ENCODE measurements at places on chromosomes 7 and 10. TPM values are rescaled to one million over a fixed set of nuclear protein-coding genes. Genes with fewer than 3 reads are reported as not detected.

DNA sequence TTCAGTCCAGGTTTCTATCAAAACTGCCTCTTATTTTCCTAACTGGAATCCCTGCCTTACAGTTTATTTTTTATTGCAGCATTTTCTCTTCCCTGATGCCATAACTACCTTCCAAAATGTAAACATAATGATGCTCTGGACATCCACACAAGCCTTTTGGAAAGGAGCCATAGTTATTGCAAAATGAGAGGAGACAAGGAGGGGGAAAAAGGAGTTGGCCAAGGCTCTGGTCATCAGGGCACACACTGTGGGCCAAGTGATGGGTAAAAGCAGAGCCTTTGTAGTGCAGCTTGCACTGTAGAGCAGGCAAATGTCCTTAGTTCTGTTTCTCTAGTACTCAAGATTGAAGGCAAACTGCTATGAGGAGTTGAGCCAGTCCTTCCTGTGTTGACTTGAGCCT lies 289.3 kb upstream of the MTPN start:
- H3K36me3 ChIP-seq = peaks cover 3% of the 10 kb centered on the region
- no peaks in the 10 kb centered on the region for H3K27me3 ChIP-seq
- H3K4me1 ChIP-seq = no peaks in the 10 kb centered on the region
- DNase-seq = no peak

Gene NPFFR1
- polyA plus RNA-seq = not detected

DNA sequence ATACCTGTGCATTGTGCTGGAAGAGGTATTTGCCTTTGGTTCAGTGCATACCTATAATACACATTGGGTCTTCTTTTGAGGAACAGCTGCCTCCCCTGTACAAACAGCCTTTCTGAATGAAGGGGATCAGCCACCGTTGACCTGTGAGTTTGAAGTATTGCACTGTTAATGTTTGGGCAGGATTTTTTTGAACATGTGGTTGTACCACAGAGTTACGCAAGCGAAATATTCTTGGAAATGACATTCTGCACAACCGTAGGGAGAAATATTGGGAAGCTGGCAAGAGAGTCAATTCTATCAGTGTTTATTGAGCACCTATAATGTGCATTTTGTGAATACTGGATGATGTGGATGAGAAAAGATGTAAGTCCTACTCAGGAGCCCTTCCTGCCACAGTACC lies 270.6 kb downstream of the AUTS2 start:
- no peaks in the 10 kb centered on the region for H3K36me3 ChIP-seq
- H3K4me1 ChIP-seq = peaks cover 28% of the 10 kb centered on the region
- no peak overlapping the region for H3K27ac ChIP-seq
- H3K4me3 ChIP-seq = no peak overlapping the region
- no peak for DNase-seq

DNA sequence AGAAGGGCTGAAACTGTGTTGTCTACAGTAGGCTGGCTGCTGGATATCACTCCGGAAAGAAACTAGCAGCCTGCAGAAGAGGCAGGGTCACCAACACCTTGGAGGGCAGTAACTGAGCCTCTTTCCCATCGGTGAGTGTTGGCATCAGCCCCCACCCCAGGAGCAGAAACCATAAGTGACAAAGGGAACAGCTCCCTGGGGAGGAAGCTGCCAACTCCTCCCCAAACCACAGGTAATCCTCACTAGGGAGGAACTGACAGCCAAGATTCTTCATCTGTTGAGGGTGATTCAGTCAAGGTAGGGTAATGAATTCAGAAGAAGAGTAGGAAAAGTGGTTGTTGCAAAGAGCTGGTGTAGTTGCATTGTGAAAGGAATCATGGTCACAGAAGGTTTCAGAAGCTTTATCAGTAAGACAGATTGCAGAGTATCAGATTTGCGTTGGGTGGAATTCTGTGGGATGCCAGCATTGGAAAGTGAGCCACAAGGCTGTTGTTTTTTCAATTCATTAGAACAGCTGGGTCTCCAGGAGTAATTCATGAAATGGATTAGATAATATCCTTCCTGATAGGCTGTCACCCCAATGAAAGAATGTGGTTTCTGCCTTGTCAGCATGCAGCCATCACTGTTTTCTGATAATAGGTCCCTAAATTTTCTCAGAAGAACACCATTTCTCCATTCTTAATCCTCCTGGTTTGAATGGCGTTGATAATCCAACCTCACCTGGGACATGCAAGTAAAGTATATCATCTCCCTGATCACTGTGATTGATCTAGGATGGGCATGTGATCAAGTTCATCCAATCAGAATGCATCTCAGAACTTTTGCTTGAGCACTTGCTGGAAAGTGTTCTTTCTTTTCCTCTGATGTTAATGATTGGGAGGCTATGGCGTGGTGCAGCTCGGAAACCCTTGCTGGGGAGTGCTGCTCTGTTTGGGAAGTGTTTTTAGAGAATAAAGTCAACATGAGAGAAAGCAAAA lies 75.0 kb upstream of the CTBP2 start:
- H3K27ac ChIP-seq = no peak overlapping the region
- H3K36me3 ChIP-seq = peaks cover 6% of the 10 kb centered on the region
- no peak overlapping the region for H3K4me3 ChIP-seq
- peaks cover 13% of the 10 kb centered on the region for H3K27me3 ChIP-seq

- peaks cover 7% of the 10 kb centered on the region for H3K27me3 ChIP-seq
- H3K4me1 ChIP-seq = no peaks in the 10 kb centered on the region
- no peaks in the 10 kb centered on the region for H3K36me3 ChIP-seq
- H3K27ac ChIP-seq = no peak overlapping the region
Observed at GRCh38 chr7:121073463-121074099, 85.1 kb downstream of the CPED1 start.

DNA sequence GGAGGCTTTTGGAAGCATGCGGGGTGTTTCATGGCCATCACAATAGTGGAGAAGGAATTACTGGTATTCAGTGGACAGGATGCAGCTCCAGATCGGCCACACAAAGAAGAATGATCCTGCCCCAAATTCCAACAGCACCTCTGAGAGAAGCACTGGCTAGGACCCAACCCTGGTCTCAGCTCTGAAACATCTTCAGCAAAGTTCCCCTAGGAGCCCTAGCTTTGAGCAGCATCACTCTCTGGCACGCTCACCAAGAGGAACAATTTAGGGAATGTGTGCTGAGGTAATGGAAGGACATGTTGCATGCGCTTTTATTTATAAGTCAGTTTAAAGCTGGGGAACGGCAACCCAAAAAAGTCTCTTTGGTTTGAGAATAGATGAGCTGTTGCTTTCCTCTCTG lies 5.5 kb upstream of the OPN1SW start:
- peaks cover 8% of the 10 kb centered on the region for H3K36me3 ChIP-seq
- peaks cover 2% of the 10 kb centered on the region for H3K27me3 ChIP-seq
- H3K4me1 ChIP-seq = no peaks in the 10 kb centered on the region
- no peak for DNase-seq

Gene SFRP5
- polyA plus RNA-seq = not detected

- H3K36me3 ChIP-seq = no peaks in the 10 kb centered on the region
- no peak overlapping the region for H3K4me3 ChIP-seq
- H3K27me3 ChIP-seq = peaks cover 9% of the 10 kb centered on the region
- no peak overlapping the region for H3K27ac ChIP-seq
- no peaks in the 10 kb centered on the region for H3K4me1 ChIP-seq
Observed at GRCh38 chr10:15539262-15539661, 168.2 kb upstream of the FAM171A1 start.

DNA sequence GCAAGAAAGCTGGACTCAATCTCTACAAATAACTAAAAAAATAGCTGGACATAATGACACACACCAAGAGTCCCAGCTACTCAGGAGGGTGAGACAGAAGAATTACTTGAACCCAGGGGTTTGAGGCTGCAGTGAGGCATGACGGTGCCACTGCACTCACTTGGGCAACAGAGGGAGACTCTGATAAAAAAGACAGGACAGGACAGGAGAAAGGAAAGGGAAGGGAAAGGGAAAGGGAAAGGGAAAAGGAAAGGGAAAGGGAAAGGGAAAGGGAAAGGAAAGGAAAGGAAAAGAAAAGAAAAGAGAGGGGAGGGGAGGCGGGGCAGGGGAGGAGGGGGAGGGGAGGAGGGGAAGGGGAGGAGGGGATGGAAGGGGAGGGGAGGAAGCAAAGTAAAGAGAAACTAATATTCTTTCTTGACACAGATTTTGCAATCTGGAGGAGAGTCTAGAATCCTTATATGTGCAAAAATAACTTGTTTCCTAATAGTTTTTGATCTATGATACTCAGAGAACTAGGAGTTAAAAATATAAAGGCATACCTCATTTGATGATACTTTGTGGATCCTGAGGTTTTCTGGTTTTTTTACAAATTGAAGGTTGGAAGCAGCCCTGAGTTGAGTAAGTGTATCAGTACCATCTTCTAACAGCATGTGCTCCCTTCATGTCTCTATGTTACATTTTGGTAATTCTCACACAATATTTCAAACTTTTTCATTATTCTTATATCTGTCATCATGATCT lies 8.0 kb downstream of the SAR1A start:
- H3K27ac ChIP-seq = peak overlapping the region; percentile 90
- peak overlapping the region; percentile 78 for H3K4me3 ChIP-seq
- DNase-seq = no peak
- H3K36me3 ChIP-seq = peaks cover 33% of the 10 kb centered on the region

- H3K36me3 ChIP-seq = no peaks in the 10 kb centered on the region
- H3K27me3 ChIP-seq = peaks cover 8% of the 10 kb centered on the region
- no peak overlapping the region for H3K4me3 ChIP-seq
- no peak for DNase-seq
- no peaks in the 10 kb centered on the region for H3K4me1 ChIP-seq
Observed at GRCh38 chr7:50648570-50649169, 83.5 kb upstream of the DDC start.

- H3K27ac ChIP-seq = no peak overlapping the region
- no peaks in the 10 kb centered on the region for H3K36me3 ChIP-seq
- H3K4me1 ChIP-seq = no peaks in the 10 kb centered on the region
- DNase-seq = no peak
- no peak overlapping the region for H3K4me3 ChIP-seq
Observed at GRCh38 chr7:147980826-147981813, 609.4 kb upstream of the C7orf33 start.

DNA sequence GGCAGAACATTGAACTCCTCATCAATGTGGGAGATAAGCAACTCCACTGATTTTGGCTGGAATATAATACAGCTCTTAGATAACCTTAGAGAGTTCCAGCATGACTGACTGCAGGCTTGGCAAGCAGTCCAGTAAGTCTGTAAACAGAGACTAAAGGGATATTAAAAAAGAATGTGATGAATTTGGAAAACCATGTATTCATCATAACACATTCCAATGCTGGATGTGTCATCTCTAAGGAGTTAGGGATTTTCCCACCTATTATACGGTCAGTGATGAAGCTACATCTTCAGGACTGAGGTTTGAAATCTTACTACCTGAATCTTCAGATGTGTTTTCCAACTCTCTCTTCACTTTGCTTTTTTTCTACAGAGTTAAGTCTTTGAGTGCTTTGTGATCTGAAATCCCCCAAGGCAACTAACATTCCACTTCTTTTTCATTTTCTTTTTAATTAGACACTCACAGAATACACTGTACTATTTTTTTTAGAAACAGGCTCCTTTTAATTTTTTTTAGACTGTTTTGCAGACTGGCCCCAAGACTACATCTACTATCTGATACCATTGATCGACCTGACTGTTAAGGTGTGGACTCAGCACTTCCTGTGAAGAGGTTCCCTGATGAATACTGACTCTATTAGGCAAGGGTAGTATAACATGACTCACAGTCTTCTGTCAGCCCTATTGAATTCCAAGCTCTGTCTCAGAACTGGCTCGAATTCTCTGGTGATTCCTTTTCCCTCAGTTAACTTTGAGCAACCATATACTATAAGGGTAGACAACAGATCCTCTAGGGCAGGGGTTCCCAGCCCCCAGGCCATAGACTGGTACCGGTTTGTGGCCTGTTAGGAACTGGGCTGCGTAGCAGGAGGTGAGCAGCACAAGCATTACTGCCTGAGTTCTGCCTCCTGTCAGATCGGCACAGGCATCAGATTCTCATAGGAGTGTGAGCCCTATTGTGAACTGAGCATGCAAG lies 678.2 kb downstream of the GRM8 start:
- peaks cover 2% of the 10 kb centered on the region for H3K27me3 ChIP-seq
- H3K4me1 ChIP-seq = no peaks in the 10 kb centered on the region
- H3K36me3 ChIP-seq = no peaks in the 10 kb centered on the region
- no peak overlapping the region for H3K27ac ChIP-seq
- no peak for DNase-seq

- no peak overlapping the region for H3K27ac ChIP-seq
- H3K4me3 ChIP-seq = no peak overlapping the region
- no peaks in the 10 kb centered on the region for H3K27me3 ChIP-seq
- no peak for DNase-seq
Observed at GRCh38 chr10:25457552-25457951, 282.8 kb downstream of the GPR158 start.

DNA sequence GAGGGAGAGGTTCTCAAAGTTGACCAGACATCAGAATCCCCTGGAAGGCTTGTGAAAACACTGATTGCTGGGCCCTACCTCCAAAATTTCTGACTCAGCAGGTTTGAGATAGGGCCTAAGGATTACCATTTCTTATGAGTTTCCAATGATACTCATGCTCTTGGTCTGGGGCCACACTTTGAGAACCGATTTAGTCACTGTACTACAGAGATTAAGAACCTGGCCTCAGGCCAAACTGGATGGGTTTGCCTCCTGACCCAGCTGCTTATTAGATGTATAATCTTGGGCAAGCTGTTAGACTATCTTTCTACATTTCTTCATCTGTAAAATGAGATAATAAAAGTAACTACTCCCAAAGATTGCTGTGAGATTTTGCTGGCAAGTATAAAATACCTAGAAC lies 77.1 kb upstream of the SCIN start:
- H3K4me1 ChIP-seq = no peaks in the 10 kb centered on the region
- peaks cover 2% of the 10 kb centered on the region for H3K27me3 ChIP-seq
- no peak overlapping the region for H3K4me3 ChIP-seq
- H3K36me3 ChIP-seq = no peaks in the 10 kb centered on the region
- no peak for DNase-seq
- no peak overlapping the region for H3K27ac ChIP-seq

Gene PIK3CG
- 30.6 TPM for polyA plus RNA-seq

GRCh38 chr7:106553446-106553836 lies 107.5 kb downstream of the CCDC71L start:
- H3K36me3 ChIP-seq = no peaks in the 10 kb centered on the region
- H3K4me3 ChIP-seq = no peak overlapping the region
- no peak overlapping the region for H3K27ac ChIP-seq
- no peak for DNase-seq

Gene FGFR2
- not detected for polyA plus RNA-seq

Gene HHEX
- 5.5 TPM for polyA plus RNA-seq

DNA sequence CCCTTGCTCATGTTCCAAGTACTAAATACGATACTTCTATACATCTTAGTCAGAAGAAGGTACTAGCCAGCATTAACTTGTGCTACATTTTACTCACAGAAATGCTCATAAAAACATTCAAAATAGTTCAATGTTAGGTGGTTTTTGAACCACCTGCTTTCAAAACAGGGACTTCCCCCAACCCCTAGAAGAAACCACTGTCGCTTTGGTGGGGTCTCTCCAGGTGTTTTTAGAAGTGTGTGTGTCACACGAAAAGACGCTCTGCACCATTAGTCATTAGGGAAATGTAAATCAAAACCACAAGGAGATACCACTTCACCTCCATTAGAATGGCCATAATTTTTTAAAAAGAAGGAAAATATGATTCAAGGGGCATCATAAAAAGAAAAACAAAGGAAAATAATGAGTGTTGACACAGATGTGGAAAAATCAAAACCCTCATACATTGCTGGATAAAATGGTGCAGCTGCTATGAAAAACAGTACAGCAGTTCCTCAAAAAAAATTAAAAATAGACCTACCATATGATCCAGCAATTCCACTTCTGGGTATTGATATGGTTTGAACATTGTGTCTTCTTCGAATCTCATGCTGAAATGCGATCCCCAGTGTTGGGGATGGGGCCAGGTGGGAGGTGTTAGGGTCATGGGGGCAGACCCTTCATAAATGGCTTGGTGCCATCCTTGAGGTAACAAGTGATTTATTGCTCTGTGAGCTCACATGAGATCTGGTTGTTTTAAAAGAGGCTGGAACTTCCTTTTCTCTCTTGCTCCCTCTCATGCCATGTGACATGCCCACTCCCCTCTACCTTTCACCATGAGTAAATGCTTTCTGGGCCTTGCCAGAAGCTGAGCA lies 74.2 kb downstream of the MALSU1 start:
- H3K27me3 ChIP-seq = peaks cover 2% of the 10 kb centered on the region
- H3K4me1 ChIP-seq = peaks cover 3% of the 10 kb centered on the region

Measured in immature natural killer cell (primary cell).